ENCODE measurements at places on chromosomes 1 and 21.

DNA sequence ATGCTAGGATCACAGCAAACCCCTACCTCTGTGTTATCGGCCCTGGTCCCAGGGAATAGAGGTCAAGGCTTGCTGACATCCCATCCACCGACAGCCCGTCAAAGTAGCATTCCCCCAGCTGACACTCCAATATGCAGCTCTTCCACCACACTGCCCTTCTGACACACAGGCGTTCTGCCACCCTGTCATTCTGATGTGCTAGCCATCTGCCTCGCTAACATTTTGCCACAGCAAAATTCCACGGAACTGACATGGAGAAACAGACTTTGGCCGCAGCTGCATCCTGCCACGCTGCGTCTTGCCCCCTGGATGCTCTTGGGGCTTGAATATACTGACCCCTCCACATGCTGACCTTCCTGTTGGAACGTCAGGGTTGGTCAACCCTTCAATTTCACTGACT, 163.2 kb upstream of the CSF3R start:
- DNase-seq, result no peak

GRCh38 chr1:11946647-11947046, 12.1 kb downstream of the PLOD1 start:
- DNase-seq, result no peak

GRCh38 chr1:22055463-22055862, 3.0 kb downstream of the CDC42 start:
- DNase-seq, result no peak

DNA sequence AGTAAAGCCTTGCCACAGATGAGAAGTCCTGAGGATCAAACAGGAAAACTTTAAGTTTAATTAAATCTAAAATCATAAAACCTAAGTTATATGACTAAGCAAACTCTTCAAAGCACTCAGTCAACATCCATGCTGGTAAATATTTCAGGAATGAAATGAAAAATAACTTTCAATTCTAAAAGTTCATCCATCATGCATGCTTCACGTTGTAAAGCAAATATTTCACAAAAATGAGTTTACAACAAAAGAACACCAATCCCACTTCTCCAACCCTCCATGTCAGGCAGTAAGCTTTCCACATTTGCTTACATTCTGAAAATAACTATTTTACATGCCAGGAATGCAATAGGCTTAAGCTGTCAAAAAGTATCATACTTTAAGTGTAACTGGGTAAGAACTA, 16.8 kb downstream of the APP start:
- no peak for DNase-seq

- DNase-seq, result no peak
Observed at GRCh38 chr1:28062806-28063205, 25.6 kb downstream of the EYA3 start.

GRCh38 chr21:25934130-25934529, 199.4 kb downstream of the GABPA start:
- no peak for DNase-seq

GRCh38 chr1:165753934-165754333, 14.7 kb downstream of the TMCO1 start:
- DNase-seq, result no peak

GRCh38 chr1:6638226-6638625, 13.6 kb downstream of the THAP3 start:
- no peak for DNase-seq

Measured in LoVo (cell line).